Neural progenitor cell (in vitro differentiated cells): ENCODE measurements at places on chromosomes 1 and 21.
A peak's percentile ranks its signal among the peaks of the same experiment; 100 is the strongest.

GRCh38 chr1:205826016-205826806 is 13.2 kb upstream of the SLC41A1 start:
- peak; percentile 11 for DNase-seq

GRCh38 chr1:226823643-226824042 is 46.8 kb upstream of the PSEN2 start:
- DNase-seq = no peak

DNA sequence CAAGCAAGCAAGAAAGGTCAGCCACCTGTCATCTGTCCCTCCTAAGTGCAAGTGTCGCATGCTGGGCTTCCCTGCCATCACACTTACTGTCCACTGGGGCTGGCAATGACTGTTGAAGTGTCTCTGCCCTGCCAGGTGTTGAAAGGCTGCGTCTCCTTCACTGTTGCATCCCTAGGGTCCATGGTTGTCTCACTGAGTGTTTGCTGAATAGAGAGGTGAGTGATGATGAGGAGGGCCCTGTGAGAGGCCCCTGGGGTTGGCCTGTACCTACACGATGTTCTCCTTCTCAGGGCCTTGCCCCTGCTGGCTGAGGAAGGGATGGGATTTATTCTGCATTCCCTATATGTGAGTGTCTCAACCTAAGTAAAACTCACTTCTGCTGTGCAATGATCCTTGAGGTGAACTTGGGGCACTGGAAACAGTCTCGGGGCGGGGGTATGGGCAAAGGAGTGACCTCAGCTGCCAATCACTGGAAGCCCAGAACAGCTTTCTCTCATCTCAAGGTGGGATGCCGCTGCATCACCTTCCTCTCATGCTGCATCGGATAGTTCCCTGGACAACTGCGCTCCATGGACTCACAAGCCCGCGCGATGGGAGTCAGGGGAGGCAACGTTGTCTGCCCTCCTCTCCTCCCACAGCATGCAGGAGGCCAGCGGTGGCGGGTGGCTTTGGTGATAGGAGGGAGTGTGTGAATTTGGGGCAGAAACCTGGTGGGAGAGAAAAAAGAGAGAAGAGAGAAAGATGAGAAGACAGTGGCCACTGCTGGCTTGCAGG is 35.8 kb upstream of the SOX13 start:
- DNase-seq = no peak

DNA sequence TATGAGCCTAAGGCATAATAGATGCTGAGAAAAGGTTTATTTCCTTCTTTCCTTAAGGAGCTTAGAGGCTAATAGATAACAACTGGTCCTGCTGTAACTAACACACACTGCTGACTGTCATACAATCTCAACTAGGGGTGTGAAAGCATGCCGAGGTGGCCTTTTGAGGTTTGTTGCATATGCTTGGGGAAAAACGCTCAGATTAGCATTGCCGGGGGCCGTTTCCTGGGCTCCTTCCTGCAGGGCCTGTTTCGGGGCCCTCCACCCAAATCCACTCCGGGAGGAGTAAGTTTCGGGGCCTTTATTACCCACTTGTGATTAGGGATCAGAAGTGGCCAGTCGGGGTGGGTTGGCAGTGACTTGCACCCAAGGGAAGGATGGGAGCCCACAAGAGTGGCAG is 27.2 kb upstream of the RCSD1 start:
- no peak for DNase-seq

DNA sequence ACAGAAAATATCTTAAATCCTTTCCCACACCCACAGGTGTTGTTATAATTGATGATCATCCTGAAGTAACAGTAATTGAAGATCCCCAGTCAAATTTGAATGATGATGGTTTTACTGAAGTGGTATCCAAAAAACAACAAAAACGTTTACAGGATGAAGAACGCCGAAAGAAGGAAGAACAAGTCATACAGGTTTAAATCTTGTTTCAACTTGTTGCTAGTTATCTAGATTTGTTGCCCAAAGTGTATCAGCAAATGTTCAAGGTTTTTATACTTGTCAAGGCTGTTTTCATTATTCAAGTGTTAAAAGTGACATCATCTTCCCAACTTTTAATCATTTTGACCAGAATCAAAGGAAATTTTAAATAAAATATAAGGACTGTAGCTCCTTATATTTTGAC is 64.7 kb downstream of the PRRC2C start:
- DNase-seq = no peak

- DNase-seq = no peak
Observed at GRCh38 chr1:224217655-224218623, 34.9 kb downstream of the DEGS1 start.

DNA sequence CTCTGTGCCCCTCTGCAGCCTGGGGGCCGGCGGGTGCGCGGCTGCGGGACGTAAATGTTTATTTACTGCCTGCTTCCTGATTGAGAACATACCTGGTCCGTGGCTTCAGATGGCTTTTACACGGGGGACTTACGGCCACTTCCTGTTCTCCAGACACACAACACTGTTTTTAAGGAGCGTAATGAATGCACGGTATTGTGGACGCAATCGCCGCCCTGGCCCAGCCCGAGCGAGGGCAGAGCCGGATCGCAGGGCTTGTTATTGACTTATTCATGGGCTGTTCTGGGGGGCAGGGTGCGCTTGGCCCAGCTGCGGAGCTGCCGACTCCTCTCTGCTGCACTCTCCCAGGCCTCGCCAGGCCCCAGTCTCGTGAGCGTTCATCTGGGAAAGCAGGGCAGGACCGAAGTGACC is 52.8 kb upstream of the ACTRT2 start:
- no peak for DNase-seq

GRCh38 chr1:156600733-156601121 is 552 bp downstream of the GPATCH4 start:
- DNase-seq = peak; percentile 25

- no peak for DNase-seq
Observed at GRCh38 chr21:37098751-37099150, 25.7 kb downstream of the TTC3 start.

GRCh38 chr1:155910621-155911121 is 478 bp downstream of the RIT1 start:
- peak; percentile 49 for DNase-seq

DNA sequence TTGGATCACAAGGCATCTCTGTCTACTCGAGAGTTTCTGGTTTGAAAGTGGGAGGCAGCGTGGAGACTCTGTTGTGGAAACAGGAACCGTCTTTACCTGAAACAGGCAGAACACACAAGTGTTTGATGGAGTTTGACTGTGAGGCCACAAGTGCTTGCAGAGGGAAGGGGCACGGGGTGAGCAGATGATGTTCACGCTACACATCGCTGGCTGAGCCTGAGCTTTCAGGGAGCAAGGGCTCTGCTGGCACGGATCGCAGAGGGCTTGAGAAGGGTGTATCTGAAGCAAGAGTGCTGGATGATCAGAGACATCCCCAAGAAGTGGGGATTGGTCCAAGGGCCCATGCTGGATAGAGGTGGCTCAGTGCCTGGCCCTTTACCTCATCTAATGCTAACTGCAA is 59.3 kb downstream of the IGSF21 start:
- DNase-seq = no peak

GRCh38 chr21:44572959-44573583 is 458 bp upstream of the KRTAP10-4 start:
- no peak for DNase-seq

- DNase-seq = no peak
Observed at GRCh38 chr1:17200756-17201155, 4.2 kb upstream of the PADI1 start.

DNA sequence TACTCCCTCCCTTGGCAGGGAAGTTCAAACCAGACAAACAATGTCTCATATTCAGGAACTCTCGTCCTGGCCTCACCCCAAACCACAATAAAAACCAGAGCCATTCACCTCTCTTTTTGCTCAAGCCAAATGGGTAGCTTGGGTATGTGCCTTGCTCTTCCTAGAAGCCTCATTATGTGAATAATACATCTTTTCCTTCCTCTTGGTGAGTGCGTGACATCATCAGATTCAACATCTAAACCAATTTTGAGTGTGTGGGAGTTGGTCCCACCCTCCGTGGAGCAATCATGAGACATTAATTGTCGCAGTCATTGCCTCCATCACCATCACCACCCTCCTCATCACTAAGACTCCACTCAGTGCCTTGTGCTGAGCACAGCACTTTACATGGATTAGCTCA is 482.9 kb downstream of the PTPRU start:
- no peak for DNase-seq

- DNase-seq = no peak
Observed at GRCh38 chr1:10082785-10083479, 50.2 kb downstream of the UBE4B start.

DNA sequence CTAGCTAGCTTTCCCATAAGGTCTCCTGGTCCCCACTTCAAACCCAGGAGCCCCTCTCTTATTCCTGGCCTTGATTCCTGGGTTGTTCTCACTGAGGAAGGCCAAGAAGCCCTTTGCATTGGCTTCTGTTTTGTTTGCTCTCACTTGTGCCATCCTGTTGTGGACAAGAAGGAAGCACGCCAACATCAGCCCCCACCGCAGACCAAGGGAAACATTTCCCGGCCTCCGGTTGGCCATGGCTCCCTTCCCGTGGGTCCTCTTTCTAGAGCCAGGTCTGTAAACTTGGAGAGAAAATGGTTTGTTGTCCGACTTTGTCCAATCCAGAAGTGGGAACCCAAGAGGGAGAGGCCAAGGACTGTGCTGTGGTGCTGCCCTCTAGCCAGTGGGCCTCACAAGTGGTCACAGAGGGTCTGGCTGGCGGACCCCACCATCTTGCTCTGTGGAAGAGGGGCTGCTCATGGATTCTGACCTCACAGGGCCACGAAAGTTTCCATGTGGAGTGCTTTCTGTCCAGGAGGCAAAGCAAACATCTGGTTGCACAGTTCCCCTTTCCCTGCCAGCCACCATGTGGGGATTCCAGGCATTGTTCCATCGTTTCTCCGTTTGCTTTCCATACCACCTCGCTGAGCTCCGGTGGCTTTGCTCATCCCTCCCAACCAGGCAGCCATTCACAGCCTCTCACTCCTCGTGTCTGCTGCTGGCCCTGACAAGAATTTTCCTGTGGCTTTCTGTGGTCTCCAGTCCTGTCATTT is 18.9 kb upstream of the TENT5C start:
- DNase-seq = no peak

- peak; percentile 73 for DNase-seq
Observed at GRCh38 chr1:3070309-3070643, 1.3 kb downstream of the PRDM16 start.

DNA sequence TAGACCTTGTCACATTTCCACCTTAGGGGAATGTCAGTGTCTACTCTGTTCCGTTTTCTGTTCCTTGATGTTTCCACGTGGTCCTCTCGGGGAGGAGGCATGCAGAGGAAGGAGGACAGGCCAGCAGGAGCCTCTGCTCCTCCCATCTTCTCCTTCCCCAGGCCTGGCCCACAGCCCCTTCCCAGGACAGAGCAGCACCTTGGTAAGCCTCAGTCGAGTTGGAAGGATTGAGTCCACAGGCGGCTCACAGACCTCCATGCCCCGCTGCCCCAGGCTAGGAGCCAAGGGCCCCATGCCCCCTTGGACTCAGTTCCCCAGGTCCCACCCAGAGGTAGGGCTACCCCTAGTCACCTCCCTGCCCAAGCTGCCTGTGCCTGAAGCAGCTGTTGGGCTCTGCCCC is 36.5 kb downstream of the IGSF21 start:
- no peak for DNase-seq

DNA sequence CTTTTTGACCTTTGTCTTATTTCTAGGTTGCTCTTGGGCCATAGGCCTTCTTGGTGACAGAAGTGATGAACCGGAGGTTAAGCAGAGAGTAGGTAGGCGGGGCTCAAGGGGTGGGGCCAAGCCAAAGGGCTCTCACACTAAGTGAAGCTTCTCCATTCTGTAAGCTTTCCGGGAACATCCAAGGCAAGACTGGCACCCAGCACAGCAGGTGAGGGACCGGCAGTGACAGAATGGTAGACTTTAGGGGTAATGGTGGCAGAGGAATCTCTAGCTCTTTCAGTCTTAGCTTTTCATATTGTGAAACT is at the start of gene TNFAIP8L2:
TSS of gene TNFAIP8L2 (plus strand) at position 135 of the 305 bp plus-strand sequence. CDS start 2,049 bp downstream, outside the sequence.
- DNase-seq = peak; percentile 8

DNA sequence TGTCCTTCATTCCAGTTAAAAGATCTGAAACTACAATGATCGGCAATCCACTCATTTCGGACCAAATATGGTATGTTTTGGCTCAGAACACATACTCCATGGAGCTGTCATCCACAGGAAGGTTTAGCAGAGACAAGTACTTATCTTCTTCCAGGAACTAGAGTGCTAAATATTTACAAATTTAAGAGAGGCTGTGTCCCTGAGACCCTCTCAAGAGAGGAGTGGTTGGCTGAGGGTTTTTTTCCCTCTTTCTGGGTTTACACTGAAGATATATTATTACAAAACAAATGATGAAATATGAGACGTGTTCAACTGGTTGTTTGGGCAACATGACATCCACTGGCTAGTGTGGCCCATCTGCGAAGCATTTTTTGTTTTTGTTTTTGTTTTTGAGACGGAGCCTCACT is 25.9 kb upstream of the NID1 start:
- DNase-seq = no peak

GRCh38 chr1:206757524-206758266 is 12.9 kb upstream of the IL19 start:
- no peak for DNase-seq

DNA sequence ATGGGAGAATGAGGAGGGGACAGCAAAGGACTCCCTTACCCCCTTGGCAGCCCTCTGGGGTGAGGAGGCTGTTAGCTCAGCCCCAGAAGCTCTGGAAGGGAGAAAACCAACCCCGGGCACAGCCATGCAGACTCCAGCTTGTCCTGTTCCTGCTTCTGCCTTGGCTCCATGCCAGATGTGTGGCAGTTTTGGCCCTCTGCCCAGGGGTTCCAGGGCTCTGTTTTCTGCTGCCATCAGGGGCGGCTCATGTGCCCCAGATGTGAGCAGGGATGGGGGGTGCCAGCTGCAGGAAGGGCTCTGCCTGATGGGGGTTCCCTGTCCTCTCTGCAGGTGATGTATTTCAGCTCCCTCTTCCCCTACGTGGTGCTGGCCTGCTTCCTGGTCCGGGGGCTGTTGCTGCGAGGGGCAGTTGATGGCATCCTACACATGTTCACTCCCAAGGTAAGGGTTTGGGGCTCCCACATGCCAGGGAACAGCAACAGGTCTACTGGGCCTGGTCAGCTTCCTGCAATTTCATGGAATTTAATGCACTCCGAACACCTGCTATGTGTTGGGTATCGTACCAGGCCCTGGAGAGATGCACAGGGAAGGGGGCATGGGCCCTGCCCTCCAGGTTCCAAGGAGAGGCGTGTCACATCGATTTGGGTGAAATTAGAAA is 26.1 kb downstream of the SLC6A17 start:
- DNase-seq = no peak

- no peak for DNase-seq
Observed at GRCh38 chr1:168617974-168618750, 41.8 kb downstream of the XCL1 start.
